ENCODE measurements at places on chromosomes 5 and 9. TPM values are rescaled to one million over a fixed set of nuclear protein-coding genes. Genes with fewer than 3 reads are reported as not detected.

DNA sequence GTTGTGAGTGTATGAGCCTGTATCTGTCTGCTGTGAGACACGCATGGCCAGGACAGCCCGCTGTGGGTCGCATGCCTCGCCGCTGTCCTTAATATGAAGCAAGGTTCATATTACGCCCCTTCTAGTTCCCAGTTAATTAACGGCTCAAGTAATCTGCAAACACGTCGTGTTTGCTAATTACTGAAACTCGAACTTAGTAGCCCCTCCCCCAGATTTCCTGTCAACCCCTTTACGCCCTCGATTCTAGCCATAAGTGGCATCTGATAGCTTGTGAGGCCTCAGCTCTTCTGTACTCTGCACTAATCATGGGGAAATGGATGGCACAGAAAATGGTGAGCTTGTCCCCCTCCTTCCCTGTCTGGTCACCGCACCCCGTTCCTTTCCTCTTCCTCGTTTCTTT is 116.9 kb upstream of the OTULINL start:
- H3K27me3 ChIP-seq, result no peaks in the 10 kb centered on the region
- peak overlapping the region; percentile 33 for H3K27ac ChIP-seq
- peaks cover 5% of the 10 kb centered on the region for H3K4me1 ChIP-seq

DNA sequence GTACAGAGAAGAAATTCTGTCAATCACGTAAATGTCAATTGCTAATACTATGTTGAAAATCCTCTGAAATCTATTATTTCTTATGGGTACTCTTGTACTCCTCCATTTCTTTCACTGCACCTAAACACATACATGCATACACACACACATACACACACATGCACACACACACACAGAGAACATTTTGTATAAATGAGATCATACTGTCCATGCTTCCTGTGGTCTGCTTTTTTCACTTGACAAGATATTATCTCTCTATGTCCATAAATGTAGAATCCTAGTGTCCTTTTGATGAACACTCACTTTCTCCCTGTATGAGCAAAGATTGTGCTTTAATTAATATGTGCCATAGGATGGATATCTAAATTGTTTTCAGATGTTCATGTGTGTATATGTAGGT is 32.7 kb upstream of the TLR4 start:
- DNase-seq, result no peak
- H3K4me3 ChIP-seq, result no peak overlapping the region
- H3K36me3 ChIP-seq, result no peaks in the 10 kb centered on the region
- no peak overlapping the region for H3K27ac ChIP-seq

GRCh38 chr5:1724822-1725602 is 74.6 kb downstream of the MRPL36 start:
- H3K4me3 ChIP-seq, result no peak overlapping the region
- no peaks in the 10 kb centered on the region for H3K4me1 ChIP-seq
- DNase-seq, result peak; percentile 4
- H3K27me3 ChIP-seq, result no peaks in the 10 kb centered on the region

Gene POLR3G
- total RNA-seq, result 4.9 TPM

DNA sequence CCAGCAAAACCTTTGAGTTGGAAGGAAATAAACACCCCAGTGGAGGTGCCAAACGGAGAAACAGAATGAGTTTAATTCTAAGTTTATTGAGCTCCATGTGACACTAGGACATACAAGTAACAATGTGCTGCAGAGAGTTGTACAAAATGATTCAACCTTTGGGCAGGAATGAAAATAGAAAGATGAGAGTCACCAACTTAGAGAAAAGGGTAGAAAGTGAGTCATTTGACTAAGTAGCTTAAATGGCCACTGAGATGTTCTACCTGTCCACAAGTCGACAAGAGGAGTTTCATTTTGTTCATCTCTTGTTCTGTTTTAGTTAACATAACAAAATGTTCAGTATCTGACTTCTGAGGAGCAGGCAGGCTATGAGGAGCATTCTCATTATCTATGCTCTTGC is 284.7 kb downstream of the NR2F1-AS1 start:
- H3K4me3 ChIP-seq, result no peak overlapping the region
- no peaks in the 10 kb centered on the region for H3K27me3 ChIP-seq
- H3K36me3 ChIP-seq, result no peaks in the 10 kb centered on the region
- peak; percentile 36 for DNase-seq
- no peak overlapping the region for H3K27ac ChIP-seq
- H3K4me1 ChIP-seq, result no peaks in the 10 kb centered on the region

- H3K27ac ChIP-seq, result no peak overlapping the region
- H3K27me3 ChIP-seq, result no peaks in the 10 kb centered on the region
- no peak overlapping the region for H3K4me3 ChIP-seq
- peaks cover 31% of the 10 kb centered on the region for H3K4me1 ChIP-seq
- no peaks in the 10 kb centered on the region for H3K36me3 ChIP-seq
These were observed 64.8 kb downstream of the SHB start for GRCh38 chr9:38003946-38004808.

DNA sequence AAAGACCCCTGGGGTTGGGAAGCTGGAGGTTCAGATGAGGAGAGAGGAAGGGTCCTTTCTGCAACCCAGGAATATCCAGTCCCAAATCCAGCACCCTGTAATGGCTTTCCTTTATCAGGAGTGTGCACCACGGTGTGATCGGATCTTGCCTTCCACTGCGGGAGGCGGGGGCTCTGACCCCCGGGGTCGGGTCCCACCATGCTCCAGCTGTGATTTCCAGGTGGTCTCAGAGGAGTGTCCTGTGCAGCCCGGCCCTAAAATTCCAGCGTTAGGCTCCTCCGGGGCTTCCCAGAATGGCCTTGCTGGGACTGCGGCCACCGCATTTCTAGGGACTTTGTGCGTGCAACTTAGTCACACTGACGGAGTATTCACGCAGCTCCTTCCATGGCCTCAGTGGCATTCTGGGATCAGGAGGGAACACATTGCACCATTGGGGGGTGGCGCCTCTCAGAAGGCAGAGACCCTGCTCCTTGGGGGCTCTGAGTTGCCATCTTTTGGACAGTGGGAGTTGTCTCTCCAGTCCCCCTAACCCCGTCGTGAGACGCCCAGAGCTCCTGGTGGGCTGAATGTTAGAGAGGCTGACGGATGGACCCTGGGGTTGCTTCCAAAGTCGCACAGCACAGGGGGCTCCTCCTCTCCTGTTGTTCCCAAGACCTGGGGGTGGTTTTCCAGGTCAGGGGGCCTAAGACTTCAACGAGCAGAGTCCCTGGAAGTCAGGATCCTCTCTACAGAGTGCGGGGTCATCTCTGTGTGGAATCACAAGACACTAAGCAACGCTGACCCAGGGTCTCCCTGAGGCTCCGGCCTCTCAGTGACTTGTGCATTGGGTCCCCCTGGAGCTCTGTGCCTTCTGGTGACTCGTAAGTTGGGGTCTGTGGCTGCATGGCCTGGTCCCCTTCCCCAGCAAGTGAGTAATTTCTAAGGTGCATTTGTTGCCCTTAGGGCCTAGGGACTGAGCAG is 42.7 kb upstream of the IRX4 start:
- H3K27me3 ChIP-seq, result no peaks in the 10 kb centered on the region
- H3K4me1 ChIP-seq, result no peaks in the 10 kb centered on the region
- DNase-seq, result no peak
- H3K27ac ChIP-seq, result no peak overlapping the region
- H3K36me3 ChIP-seq, result no peaks in the 10 kb centered on the region
- no peak overlapping the region for H3K4me3 ChIP-seq

Gene FAM219A
- 5.3 TPM for total RNA-seq

- H3K4me1 ChIP-seq, result no peaks in the 10 kb centered on the region
- peak; percentile 18 for DNase-seq
- H3K27me3 ChIP-seq, result no peaks in the 10 kb centered on the region
These were observed 6.6 kb upstream of the UBQLN1 start for GRCh38 chr9:83714329-83714728.

GRCh38 chr5:151132963-151133362 is 24.6 kb downstream of the ANXA6 start:
- no peaks in the 10 kb centered on the region for H3K27me3 ChIP-seq
- H3K27ac ChIP-seq, result no peak overlapping the region
- no peak for DNase-seq
- H3K4me3 ChIP-seq, result no peak overlapping the region

Gene QRFP
- not detected for total RNA-seq

DNA sequence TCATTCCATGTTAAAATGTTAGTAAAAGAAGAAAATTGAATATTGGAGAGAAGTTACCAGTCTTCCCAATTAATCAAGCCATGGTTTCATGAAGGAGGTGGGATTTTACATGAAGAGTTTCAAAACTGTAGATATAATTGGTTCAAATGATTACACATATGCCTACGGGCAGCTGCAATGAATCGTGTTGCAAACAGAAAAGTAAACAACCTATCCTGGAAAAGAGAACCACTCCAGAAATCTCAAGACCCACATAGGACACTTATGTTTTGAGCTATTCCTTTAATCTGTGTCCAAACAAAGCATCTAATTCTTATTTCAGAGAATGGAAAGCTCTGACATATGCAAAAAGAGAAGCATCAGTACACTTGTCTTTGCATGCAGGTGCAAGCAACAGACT is 340.2 kb downstream of the NDUFS4 start:
- H3K36me3 ChIP-seq, result no peaks in the 10 kb centered on the region
- peak; percentile 17 for DNase-seq
- no peaks in the 10 kb centered on the region for H3K27me3 ChIP-seq
- no peak overlapping the region for H3K27ac ChIP-seq

Gene PCDHA4
- 1.2 TPM for total RNA-seq

Gene SLC6A19
- not detected for total RNA-seq

GRCh38 chr5:160442824-160443431 is 21.3 kb downstream of the PTTG1 start:
- no peak overlapping the region for H3K4me3 ChIP-seq
- DNase-seq, result no peak
- peaks cover 6% of the 10 kb centered on the region for H3K4me1 ChIP-seq
- no peak overlapping the region for H3K27ac ChIP-seq

DNA sequence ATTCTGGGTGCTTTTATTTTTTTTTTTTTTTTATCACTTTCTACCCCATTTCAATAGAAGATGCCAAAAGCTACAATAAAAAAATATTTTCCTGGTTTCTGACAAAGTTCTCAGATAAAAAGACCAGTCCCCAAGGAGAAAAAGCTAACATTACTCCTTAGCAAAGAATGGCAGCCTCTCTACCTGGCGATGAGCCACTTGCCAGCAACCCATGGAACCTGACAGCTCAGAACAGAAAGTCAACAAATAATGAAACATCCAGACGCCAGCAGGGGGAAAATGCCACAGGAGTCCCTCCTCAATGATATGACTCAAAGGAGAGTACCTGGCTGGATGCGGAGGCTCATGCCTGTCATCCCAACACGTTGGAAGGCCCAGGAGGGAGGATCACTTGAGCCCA is 123.2 kb downstream of the MYO10 start:
- no peak for DNase-seq
- peaks cover 2% of the 10 kb centered on the region for H3K36me3 ChIP-seq
- peaks cover 17% of the 10 kb centered on the region for H3K4me1 ChIP-seq
- H3K27ac ChIP-seq, result peak overlapping the region; percentile 12
- H3K4me3 ChIP-seq, result no peak overlapping the region
- no peaks in the 10 kb centered on the region for H3K27me3 ChIP-seq
